NCI-H460 (cell line): ENCODE measurements at places on chromosomes 11 and 22.

GRCh38 chr11:94727819-94728218, 40.3 kb upstream of the AMOTL1 start:
- no peak for DNase-seq

DNA sequence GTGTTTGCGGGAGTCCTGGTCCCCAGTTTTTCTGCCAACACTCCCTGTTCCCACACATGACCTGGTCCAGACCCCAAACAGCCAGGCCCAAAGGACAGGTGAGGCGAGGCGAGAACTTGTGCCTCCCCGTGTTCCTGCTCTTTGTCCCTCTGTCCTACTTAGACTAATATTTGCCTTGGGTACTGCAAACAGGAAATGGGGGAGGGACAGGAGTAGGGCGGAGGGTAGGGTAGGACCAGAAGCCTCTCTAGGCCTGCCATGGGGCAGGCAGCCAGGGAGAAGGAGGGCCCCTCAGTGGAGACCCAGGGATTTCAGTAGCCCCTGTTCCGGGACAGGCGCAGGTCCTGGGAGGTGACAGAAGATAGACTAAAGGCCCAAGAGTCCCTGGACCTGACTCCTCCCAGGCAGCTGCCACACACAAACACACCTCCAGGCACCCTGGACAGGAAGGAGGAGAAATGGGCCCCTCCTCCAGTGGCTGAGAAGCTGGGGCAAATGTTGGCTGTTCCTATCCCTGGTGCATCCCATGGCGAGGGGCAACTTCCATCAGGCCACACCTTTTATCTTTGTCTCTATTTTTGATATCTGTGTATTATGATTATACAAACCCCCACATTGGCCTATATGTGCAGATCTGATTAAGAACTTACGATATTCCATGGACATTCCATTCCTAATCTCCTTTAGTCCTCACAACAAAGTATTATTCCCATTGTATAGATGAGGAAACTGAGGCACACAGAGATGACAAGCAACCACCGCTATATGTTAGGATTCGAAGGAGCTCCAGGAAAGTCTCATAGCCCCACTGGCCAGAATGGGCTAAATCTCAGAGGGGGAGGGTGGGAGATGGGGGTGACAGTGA, 626 bp upstream of the F2 start:
- DNase-seq = no peak

- DNase-seq = no peak
Measured at GRCh38 chr11:73121692-73122091, 20.4 kb downstream of the FCHSD2 start.

- DNase-seq = no peak
Measured at GRCh38 chr11:9028581-9028980, 24.8 kb upstream of the NRIP3 start.

- no peak for DNase-seq
Measured at GRCh38 chr22:33806191-33806590, 114.1 kb downstream of the LARGE1 start.

DNA sequence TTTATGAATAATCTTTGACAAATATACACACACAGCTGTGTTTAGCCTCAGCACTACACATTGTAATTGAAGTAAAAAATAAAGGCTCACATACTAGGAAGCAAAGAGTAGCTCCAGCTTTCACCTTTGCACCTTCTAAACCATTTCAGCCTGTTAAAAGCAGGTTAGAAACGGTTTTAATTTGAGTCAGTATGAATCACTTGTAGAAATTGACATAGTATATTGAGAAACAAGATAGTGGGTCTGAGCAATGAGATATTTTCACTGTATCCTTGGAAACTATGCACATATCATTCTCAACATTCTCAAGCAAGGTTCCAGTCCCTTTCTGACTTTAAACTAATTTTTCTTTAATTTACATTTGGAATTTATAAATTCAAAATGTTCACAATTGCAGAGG, 380.3 kb downstream of the AASDHPPT start:
- no peak for DNase-seq

DNA sequence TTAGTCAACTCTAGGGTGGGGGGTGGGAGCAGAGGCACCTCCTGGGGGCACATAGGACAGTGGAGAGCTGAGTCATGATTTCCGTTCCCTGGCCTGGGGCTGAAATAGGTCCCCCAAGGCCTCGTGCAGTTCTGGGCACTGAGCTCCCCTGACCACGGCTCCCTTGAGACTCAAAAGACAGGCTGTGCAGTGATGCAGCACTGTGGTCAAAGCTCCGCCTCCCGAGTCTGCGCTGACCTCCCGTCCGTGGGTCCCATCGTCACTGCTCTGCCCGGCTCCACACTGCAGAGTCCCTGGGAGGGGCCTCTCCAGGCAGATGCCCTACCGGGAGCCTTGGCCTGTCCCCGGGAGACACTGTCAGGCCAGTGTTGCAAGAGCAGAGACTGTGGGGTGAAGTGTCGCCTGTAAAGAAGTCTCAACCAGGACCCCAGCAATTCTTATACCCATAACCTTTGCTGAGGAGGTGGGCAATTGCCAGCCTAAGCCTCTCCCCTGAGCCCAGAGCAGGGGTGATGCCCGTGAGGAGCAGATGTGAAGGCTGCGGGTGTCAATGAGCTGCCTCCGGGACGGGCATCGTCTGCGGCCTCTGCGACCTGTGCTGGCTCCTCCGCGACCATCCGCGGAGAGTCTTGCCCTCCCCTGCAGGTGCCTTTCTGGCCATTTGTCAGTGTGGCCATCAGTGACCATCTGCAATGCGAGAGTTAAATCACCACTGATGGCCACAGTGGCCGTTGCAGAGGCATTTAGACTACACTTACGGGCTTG, 877.3 kb downstream of the BRD1 start:
- no peak for DNase-seq

DNA sequence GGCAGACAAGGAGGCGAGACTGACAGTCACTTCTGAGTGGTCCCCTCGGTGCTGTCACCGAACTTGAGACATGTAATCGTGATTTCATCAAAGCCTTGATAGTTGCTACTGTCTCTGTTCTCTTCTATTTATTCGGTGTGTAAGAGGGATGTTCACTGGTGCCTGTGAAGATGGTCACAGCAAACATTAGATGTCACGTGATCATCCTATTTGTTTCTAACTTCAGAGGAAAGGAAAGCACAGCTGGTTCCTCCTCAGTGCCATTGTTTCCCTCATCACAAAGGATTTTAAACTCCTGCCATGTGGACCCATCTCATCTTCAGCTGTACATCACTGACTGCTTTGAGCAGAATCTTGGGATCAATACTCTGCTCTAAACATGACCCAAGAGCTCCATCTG, 73.1 kb upstream of the CLMP start:
- no peak for DNase-seq

DNA sequence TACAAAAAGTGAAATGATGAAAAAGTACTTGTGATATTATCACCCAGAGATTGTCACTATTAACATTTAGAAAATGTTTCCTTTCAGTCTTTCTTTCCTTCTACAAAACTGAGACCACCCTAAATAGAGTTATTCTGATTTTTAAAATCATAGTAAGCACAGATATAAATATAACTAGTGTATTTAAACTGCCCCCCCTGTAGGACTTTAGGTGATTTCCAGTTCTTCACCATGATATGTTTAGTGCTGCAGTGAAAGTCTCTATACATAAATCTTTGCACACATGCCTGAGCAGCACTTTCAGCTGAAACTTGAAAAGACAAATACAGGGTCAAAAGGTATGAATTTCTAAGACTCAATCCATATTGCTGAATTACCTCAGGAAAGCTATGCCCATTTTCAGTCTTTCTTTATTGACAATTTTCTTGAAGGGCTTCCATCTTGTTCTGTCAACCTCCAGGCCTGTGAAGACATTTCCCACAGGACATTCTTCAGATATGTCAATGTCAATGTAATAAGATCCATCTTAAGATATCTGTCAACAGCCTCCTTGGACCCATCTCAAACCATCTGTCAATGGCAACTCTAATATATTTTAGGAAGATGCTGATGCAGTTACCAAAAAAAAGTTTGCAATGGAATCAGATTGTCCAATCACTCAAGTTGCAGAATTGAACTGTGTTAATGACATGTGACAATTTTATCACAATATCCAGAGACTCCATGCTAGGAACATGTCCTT, 30.8 kb upstream of the LDLRAD3 start:
- DNase-seq = no peak

GRCh38 chr11:60594998-60595642, 79.9 kb downstream of the MS4A13 start:
- no peak for DNase-seq

GRCh38 chr11:9112075-9112474, 20.7 kb upstream of the SCUBE2 start:
- DNase-seq = no peak

DNA sequence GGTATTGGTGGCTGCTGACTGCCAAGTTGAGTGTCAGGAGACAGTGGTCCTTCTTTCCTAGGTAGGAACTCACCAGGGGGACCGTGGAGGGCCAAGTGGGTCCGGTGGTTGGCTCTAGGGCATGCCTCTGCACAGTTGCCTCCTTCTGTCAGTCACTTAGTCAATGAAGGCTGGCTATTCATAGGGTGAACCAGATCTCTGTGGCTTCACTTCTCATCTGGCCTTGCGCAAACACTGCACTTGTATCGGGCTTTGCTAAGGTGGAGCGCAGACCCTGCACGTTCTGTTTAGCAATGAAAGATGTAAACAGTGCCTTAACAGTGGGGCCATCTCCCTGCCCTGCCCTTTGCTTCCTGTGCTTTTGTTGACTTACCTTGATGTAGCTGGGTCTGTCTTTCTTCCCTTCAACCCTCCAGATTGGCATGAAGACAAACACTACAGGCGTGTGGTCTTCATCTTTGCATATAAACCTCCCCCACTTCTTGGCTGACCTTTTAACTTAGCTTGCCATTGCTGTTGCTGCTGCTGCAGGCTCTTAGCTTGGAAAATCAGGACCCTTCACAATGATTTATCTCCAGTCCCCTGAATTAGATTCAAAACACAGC, 6.7 kb upstream of the SORL1-AS1 start:
- DNase-seq = no peak

GRCh38 chr11:134905517-134905916, 493.5 kb upstream of the B3GAT1 start:
- DNase-seq = no peak

DNA sequence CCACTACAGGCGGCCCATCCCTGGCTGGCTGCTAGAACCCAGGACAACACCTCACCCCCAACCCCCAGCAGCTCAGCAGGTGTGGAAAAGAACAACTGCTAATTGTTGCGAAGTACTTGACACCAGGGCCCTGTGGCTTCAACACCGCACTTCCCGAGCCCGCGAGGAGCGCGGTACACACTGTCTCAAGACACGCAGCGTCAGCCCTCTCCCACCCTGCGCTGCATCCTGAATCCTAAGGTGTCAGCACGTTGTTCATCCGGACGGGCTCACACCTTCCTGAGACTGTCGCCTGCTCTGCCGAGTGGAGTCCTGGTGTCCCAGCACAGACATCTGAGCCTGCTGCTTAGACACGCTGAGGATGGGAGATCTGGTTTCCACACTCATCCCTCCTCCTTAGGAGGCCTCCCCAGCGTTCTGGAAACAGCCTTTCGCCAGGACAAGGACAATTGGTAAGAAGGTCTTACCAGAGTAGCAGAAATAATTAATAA, 1336.2 kb downstream of the BRD1 start:
- DNase-seq = no peak

DNA sequence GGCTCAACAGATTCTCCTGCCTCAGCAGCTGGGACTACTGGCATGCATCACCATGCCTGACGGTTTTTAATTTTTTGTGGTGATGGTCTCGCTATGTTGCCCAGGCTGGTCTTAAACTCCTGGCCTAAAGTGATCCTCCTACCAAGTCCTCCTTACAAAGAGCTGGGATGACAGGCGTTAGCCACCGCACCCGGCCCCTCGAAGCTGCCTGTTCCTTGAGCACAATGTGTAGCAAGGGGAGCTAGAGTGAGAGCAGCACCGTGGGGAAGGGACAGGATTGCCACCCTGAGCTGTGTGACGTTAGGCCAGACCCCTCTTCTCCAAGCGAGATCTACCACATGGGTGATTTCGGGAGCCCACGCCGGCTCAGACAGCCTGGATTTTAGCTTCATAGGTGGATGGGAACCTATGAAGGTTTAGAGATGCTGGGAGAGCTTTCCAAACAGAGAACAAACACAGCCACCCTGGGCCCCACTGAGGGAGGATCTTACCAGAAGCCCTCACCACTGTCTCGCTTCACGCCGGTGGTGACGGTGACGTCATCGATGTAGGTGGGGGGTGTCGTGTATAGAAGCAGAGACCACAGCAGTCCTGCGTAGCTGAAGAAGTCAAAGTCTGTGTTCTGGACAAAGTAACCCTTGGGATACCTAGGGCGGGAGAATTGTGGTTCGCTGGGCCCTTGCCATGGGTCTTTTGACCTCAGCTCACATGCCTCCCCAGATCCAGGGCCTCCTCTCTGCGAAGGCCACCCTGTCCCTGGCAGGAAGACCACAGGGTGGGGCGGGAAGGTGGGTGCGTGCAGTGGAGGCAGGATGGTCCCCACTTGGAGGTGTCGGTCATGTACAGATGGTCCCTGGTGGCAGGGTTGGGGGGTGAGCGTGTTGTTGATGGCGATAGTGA, 23.1 kb downstream of the RGL4 start:
- no peak for DNase-seq

DNA sequence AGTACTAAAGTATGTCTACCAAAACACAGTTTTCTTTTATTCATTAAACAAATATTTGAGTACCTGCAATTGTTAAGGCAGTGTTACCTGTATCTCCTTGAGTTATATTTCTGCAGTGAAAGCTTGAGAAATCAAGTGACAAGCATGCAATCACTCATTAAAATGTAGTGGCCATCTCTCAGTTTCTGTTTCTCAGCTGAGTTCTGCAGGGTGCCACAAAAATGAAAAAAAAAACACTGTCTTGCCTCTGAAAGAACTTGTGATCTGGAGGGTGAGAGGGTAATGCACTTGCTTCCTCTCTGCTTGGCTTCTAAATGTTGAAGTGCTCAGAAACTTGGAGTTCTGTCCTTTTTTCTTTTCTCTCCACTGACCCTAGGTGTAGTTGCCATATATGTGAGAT, 6.8 kb downstream of the QSER1 start:
- DNase-seq = no peak

DNA sequence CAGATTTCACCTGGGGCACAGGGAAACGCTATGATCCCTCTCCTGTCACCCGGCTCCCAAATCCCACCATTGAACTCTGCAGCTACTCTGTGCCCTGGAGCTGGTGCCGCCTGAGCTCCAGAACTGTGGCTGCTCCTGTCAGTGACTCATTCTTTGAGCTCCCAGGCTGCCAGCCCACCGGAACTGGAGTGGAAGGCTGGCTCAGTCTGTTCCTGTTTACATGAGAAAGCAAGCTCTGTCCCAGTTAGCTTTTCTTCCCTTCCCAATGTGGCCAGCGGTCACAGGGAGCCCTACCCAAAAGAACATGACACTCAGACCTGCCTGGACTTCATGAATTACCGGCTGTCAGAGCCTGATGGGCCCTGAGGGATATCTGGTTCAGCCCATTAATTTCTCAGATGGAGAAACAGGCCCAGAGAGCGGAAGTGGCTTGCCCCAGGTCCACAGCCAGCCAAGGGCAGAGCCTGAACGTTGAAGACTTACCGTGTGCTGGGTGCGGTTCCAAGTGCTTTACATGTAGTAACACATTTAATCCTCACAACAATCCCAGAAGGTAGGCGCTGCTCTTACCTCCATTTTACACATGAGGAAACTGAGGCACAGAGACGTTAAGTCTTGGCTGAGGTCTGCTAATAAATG, 23.8 kb upstream of the IGSF22 start:
- DNase-seq = no peak
